Fibroblast of skin of scalp (primary cell): ENCODE measurements at places on chromosomes 16 and 17.

DNA sequence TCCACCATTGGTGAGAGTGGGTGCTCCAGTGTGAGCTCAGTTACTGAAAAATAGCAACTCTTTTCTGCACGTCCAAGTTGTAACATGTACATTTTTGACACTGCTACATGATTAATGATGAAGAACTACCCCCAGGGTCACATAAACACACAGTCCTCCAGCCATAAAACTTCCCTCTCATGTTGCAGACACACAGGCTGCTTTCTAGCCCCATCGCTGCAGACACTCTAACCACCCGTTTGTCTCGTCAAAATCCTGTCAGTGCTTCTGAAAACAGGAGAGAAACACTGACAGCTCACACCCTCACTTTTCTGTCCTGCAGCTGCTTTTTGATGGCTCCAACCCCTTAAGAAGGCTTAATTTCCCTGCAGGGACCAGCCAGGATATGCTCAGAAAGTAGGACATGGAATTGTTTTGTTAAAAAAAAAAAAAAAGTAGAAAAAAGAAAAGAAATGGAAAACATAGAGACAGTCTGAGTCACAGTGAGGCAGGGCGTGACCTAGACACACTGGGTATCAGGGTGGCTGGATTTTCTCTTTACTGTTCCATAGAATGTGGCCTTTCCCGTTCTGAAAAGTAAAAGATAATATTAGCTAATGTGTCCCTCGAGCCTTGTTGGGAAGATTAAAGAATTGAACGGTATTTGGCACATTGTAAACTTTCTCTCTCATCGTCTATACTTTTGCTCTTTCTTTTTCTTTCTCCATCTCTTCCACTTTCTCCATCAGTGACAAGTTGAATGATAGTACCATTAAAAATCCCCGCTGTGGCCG lies 20.7 kb upstream of the CCL5 start:
- peak; percentile 31 for DNase-seq

- no peak for DNase-seq
Measured at GRCh38 chr17:76156662-76156991, 15.6 kb upstream of the FOXJ1 start.

- DNase-seq: no peak
Measured at GRCh38 chr16:52544703-52545102, 2.2 kb downstream of the TOX3 start.

DNA sequence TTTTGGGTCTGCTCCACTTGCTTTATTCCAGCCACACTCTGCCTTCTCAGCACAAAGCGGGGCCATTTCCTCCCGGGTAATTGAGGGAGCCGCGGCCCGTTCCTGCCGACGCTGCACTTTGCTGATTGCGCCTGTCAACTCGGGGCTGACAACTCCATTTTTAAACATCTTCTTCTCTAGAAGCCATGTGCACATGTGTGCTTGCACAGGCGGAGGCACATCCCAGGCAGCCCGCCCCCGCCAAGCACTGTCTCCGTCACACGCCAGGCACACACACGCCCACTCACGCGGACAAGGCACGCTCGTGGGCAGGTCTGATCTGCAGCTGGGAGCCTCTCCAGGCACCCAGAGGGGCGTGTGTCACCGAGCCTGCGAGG lies 63.2 kb downstream of the ENGASE start:
- DNase-seq: no peak

GRCh38 chr16:49542391-49542891 lies 168.8 kb downstream of the C16orf78 start:
- DNase-seq: peak; percentile 25

GRCh38 chr16:6374821-6375220 lies 957.8 kb upstream of the RBFOX1 start:
- no peak for DNase-seq

- no peak for DNase-seq
Measured at GRCh38 chr16:17358355-17358754, 112.4 kb downstream of the XYLT1 start.

GRCh38 chr16:23934610-23935236 lies 98.9 kb downstream of the PRKCB start:
- DNase-seq: no peak

GRCh38 chr16:19106625-19107020 lies 7.1 kb upstream of the ITPRIPL2 start:
- no peak for DNase-seq
